ENCODE measurements at places on chromosomes 16 and 17.

DNA sequence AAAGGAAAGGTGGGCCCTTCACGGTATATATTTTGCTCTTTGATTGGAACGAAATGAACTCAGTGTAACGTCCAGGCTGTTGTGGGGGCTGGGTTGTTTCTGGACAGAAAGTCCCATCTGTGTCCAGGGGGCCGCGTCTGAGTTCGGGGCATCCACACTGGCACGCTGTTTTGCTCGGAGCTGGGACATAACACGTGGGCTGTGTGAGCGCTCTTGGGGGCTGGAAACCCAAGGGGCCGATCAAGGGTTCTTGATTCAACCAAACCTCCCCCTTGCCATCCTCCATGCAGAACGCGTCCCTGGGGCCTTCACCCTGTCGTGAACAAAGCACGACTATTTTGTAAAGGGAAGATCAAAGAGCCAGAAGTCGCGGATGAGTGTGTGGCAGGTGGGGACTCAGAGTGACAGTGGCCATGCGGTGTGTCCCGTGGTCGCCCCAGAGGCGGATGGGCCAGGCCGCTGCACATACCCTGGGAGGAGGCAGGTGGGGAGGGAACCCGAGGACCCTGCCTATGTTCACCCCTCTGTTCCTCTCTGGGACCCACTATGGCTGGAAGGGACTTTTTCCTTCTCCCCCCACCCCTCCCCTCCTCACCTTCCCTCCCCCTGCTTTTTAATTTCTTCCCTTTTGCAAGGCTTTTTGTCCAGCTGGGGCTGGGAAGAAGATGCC, 387.2 kb downstream of the SEC14L1 start:
- DNase-seq: no peak

DNA sequence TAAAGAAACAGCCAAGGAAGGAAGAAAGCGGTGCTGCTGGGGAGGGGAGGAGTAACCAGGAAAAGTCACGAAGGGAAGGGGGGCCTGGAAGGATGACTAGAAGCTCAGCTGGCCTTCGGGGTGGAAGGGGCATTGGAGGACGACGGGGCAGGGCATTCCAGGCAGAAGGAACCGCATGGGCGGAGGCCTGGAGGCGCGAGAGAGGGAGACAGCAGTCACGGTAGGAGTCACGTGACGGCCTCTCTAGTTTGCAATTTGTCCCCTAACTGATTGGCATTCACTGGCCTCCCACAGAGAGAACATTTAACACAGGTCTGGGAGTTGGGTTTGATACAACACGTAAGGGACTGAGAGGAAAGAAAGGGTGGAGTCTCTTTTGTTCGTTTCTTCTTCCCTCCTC, 63.9 kb downstream of the RTN4RL1 start:
- DNase-seq: no peak

GRCh38 chr16:15487336-15488284, 53.2 kb downstream of the BMERB1 start:
- no peak for DNase-seq

GRCh38 chr16:2966808-2967191, 2.3 kb upstream of the PAQR4 start:
- no peak for DNase-seq

- DNase-seq: no peak
These were observed 8.8 kb downstream of the ODAD4 start for GRCh38 chr17:41939044-41939692.

- no peak for DNase-seq
These were observed 31.9 kb downstream of the GRIN2C start for GRCh38 chr17:74827800-74828199.
